ENCODE measurements at places on chromosomes 7 and 10. TPM values are rescaled to one million over a fixed set of nuclear protein-coding genes. Genes with fewer than 3 reads are reported as not detected.

ZPBP gene
- not detected for total RNA-seq

ZNF425 gene
- total RNA-seq, result 0.82 TPM

DNA sequence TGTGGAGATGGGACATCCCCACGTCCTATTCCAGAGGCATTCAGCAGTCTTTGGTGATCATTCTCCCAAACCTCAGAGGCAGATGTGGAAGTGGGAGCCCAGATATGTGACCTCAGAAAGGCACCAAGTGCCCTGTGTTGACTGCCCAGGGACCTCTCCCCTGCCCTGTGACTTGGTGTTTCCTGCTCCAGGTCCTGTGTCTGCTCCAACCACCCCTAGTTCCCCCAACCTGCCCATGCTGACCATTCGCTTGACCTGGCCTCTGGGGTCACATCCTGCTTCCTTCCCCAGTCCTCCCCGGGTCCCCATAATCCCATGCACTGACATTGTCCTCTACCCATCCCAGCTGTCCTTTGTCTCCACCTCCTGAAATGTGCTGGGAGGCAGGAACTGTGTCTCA is 7.6 kb downstream of the CYP26A1 start:
- DNase-seq, result no peak

- DNase-seq, result no peak
These were observed 34.1 kb upstream of the NKX6-2 start for GRCh38 chr10:132820056-132820455.

GRCh38 chr7:155459700-155460461 is 2.0 kb downstream of the EN2 start:
- no peak for DNase-seq

Data from heart right ventricle (tissue), 16 donors.